Adrenal gland (tissue), 19 donors: ENCODE measurements at places on chromosomes 12 and 14. TPM values are rescaled to one million over a fixed set of nuclear protein-coding genes. Genes with fewer than 3 reads are reported as not detected.

The MIP gene
- polyA plus RNA-seq = 0.24 TPM

The COCH gene
- 0.71 TPM for polyA plus RNA-seq

The WNT1 gene
- not detected for polyA plus RNA-seq

The AQP2 gene
- 0.61 TPM for polyA plus RNA-seq

The CCDC177 gene
- polyA plus RNA-seq = 0.40 TPM

The C12orf50 gene
- 0.16 TPM for polyA plus RNA-seq

The RFX4 gene
- polyA plus RNA-seq = 0.08 TPM

The ESRRB gene
- polyA plus RNA-seq = not detected

- no peak for DNase-seq
Measured at GRCh38 chr14:68468437-68469207, 324.2 kb downstream of the ZFP36L1 start.

DNA sequence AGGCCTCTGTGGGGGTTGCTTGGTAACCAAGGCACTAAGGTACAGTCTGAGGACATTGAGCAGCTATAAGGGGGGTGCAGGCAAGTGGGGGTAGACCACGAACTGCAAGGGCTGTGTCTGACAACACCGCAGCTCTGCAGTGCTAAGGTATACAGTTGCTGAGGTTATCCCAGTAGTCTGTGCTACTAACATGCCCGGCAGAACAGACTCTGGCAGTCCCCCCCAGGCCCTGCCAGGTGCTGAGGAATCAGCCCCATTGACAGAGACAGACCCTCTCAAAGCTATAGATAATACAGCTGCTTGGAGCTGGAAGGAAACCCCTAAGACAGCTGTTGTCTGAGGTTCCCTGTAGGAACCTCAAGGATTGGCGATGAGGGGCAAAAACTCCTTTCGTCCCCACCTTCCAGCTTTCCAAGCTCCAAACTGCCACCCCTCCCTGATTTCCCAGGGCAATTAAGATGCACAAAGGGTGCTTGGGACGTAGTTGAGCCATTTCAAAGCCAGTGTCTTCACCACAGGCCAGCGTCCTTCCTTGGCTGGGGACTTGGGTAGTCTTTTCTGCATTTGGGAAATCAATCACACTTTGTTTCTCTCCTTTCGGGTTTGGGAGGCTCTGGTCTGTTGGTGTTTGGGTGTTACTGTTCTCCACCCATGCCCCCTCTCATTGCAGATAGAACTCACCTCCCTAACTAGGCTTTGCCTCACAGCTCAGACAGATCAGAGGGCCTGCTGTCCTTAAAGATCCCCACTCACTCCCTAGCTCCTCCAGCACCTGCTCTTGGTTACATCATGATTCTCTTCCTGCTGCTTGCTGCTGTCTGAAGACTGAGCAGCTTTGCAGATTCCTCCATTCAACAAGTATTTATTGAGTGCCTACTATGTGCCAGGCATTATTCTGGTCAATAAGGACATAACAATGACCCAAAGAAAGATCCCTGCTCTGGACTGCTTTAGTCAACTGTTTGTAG is 2.0 kb upstream of the MYH7 start:
- no peak for DNase-seq

DNA sequence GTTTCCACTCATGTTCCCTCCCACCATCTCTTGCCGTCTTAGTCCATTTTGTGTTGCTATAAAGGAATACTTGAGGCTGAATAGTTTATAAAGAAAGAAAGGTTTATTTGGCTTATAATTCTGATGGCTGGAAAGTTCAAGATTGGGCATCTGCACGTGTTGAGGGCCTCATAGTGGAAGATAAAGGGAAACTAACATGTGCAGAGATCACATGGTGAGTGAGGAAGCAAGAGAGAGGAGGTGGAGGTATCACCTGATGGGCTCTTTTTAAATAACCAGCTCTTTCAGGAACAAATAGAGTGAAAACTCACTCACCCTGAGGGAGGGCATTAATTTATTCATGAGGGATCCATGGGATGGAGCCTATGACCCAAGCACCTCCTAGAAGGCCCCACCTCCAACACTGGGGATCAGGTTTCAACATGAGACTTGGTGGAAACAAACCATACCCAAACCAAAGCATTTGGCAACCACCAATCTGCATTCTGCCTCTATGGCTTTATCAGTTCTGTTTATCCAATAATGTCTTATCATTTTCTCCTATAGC is 29.5 kb downstream of the MYO1H start:
- DNase-seq = no peak

DNA sequence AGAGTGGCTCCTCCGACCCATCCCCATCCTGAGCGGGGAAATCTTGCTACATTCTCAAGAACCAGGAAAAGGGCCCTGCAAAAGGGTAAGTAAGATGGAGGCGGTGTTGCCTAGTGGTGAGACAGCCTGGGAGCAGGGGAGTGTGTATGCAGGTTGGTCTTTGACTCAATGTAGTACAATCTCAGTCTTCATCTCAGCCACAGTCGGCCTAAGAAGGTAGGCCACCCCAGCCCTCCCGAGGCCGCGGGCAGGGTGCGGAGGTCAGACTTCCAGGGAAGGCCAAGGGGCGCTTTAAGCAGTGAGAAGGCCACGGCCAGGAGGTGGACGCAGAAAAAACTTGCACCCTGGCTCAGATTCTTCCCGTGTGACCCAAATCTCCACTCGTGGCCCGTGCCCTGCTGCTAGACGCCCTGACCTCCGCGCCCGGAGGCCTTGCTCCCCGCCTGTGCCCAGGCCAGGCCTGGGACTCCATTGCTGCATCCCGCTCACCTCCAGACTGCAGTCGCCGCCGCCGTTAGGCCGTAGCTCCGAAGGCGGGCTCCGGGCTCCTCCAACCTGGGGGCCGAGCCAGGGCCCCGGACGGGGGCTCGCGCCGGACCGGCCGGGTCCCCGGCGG is 435 bp downstream of the FOXM1 start:
- no peak for DNase-seq

DNA sequence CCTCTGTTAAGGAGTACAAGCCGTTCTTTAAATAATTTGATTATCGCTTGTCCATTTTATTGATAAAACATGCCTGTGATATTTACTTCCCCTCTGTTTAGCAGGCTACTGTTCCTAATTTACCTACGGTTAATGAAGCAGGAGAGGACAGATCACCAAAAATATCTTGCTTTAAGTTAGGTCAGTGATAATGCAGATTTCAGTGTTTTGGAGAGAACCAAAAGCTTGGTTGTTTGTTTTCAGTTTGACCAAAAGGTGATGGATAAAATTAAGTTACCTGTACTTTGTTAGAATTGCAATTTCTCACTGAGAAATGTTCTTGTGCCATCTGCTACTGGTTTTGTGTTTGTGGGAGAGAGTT is 958 bp downstream of the SPATS2 start:
- no peak for DNase-seq

DNA sequence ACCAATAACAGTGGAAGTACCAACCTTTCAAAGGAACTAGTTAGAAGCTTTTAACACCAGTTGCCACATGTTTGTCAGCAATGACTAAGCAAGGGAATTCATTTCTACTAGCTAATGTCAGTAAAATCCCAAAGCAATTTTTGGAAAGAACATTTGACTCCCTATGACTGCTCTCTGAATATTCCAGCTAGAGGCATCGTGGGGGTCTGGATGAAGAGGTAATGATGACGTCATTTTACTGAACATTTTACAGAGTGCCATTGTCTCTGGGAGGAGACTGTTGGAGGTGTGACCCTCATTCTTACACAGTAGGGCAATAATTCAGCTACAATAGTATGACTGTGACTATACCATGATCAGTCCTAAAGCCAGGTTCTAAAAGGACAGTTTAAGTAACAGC is 204.8 kb downstream of the ITPR2 start:
- no peak for DNase-seq

DNA sequence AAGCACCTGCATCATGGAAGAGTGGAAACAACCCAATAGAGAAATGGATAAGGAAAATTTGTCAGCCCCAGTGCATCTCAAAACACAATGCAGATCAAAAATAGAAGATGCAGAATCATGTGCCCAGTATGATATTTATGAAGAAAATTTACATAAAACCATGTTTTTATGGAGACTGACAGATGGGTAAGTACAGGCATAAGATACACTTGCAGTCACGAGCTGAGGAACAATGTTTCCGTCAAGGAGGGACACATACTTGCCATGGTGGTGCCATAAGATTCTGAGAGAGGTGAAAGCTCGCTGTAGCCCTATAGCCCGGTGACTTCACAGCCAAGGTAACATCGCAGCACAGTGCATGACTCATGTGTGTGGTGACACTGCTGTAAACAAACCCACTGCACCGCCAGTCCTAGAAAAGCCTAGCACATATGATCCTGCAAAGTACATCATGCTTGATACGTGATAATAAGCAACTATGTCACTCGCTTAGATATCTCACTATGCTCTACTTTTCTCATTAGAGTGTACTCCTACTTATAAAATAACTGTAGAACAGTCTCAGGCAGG is 112.6 kb downstream of the RIMBP2 start:
- no peak for DNase-seq

DNA sequence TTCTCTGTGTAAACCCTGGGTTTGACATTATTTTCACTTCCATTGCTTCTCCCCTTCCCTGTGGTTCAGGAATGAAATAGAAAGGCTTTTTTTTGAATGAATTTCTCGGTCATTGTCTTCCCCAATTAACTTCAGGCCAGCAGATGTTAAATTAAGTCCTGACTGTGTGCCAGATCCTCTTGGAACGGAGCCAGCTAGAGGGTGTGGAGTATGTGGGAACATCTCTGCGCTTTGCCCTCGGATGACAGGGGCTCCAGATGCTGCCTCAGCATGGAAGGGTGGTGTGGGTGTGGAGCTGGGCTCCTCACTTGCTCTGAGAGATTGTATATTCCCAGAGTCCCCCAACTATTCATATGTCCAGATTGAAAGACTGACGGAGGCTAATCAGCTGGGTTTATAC is 13.1 kb downstream of the KRT85 start:
- no peak for DNase-seq

DNA sequence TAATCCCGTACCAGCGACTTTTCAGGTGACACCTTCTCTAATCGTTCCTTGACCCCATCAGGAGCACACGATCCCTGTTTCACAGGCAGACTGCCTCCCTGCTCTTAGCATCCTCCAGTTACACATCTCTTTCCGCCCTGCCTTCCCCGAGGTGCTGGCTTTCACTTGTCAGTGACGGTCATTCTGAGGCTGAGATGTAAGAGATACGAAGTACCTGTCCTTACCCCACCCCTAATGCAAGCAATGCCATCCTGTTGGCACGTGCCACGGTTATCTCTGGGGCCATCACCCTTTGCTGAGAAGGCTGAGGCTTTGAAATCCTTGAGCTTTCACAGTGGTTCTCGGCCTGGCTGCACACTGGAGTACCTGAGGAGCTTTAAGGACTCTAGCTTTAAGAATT is 24.4 kb downstream of the B4GALNT3 start:
- no peak for DNase-seq

GRCh38 chr14:60175255-60175902 is 10.2 kb upstream of the DHRS7 start:
- DNase-seq = no peak

- peak; percentile 41 for DNase-seq
Measured at GRCh38 chr12:15688202-15688736, 100.9 kb downstream of the EPS8 start.

DNA sequence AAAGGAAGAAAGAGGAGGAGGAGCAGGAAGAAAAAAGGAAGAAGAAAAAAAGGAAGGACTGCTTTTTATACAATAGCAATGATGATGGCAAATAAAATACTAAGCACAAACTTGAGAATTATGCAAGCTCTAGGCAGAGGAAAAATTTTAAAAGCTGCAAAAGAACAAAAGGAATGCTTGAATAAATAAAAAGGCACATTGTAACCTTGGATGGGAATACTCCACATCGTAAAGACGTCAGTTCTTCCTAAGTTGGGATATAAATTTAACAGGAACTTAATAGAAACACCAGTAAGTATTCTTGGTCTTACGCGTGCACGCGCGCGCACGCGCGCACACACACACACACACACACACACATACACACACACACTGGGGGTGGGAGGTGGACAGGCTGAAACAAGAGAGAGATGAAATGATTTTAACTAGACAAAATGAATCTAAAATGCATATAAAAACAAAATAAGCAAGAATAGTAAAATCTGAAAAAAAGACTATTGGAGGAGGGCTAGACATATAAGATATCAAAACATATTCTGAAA is 43.0 kb downstream of the SERPINA3 start:
- DNase-seq = no peak

GRCh38 chr14:99216191-99216590 is 55.8 kb downstream of the BCL11B start:
- no peak for DNase-seq

DNA sequence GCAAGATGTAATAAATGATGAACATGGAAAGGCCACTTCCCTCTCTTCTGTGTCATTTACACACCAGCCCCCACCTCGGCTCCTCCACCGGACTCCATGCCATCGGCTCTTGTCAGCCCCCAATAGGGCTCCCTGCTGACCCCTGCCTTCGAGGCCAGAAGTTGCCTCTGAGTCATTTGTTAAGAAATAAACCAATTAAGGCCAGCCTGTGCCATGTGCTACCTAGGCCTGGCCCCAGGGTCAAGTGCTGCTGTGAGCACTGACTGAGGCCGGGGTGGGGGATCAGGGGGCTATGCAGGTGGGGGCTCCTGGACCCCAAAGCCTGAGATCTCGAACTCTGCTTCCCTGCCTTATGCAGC is 53.2 kb downstream of the TESC start:
- DNase-seq = peak; percentile 43
